Testis (tissue), 5 donors: ENCODE measurements at places on chromosomes 13 and 19.

DNA sequence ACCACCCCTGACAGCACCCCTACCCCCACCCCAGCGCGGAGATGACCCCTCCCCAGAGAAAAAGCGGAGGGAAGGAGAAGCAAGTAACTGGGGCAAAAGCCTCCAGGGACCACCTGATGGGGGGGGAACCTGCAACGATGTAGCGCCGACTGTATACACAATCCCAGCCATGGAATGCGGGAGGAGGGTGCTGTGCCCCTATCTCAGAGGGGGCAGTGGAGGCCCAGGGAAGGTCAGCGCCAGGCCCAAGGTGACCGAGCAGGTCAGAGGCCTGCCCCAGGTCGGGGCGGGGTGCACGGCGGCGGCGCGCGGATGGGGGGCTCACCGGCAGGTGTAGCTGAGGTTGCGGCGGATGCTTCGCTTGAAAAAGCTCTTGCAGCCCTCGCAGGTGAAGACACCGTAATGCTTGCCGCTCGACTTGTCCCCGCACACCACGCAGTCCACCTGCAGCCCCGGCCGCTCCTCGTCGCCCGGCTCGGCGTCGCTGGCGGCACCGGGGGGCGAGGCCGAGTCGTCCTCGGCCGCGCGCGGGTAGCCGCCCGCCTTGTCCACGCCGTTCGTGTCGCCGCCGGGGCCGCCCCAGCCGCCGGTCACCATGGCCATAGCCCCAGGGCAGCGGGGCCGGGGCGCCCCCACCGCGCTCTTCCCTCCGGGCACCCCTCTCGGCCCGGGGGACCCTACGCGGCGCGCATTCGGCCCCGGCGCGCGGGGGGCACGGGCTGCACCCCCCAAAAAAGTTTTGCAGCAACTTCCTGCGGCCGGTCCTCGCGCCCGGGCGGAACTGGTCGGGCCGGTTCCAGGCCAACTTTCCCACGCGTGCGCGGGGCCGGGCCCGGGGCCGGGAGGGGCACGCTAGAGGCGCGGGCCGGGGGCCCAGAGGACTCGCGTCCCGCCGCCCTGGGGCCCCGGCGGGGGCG lies 843 bp downstream of the NR2F6 start:
- no peak for DNase-seq

DNA sequence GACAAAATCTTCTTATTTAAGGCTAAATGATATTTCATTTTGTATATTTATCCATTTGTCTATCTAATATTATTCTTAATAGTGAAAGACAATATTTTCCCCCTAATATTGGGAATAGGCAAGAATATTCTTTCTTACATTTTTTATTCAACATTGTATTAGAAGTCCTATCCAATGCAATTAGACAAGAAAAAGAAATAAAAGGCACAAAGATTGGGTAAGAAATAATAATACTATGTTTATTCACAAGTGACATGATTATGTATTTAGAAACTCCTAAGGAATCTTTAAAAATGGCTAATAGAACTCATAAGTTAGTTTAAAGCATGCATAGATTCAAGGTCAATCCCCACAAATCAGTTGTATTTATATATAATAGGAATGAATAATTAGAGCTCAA lies 11.3 kb upstream of the CRYL1 start:
- no peak for DNase-seq

DNA sequence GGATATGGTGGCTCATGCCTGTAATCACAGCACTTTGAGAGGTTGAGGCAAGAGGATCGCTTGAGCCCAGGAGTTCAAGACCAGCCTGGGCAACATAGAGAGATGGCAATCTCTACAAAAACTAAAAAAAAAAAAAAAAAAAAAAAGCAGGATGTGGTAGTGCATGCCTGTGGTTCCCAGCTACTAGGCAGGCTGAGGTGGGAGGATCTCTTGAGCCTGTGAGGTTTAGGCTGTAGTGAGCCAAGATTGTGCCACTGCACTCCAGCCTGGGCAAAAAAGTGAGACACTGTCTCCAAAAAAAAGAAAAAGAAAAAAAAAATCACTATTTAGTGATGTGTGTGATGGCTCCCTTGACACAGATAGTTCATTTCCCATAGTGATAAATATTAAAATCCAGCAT lies 365.0 kb upstream of the NBEA start:
- no peak for DNase-seq

- DNase-seq, result no peak
These were observed 989 bp upstream of the SACS start for GRCh38 chr13:23434491-23434890.

DNA sequence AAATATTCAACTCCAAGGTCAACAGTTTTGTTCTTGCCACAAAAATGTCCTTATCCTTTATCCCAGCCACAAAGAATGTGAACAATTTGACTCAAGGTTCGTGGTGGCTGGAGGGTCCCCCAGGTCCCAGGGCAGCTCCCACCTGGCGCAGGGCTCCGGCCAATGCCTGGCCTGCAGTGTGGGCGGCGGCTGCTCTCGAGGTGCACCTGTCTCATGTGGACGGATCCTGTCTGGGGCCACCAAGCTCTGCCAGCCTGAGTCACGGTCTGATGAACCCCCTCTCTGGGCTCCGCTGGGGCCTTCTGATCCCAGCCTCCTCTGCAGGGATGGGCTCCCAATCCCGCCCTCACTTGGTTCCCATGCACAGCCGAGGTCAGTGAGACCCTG lies 49.4 kb downstream of the GAS6 start:
- DNase-seq, result no peak

DNA sequence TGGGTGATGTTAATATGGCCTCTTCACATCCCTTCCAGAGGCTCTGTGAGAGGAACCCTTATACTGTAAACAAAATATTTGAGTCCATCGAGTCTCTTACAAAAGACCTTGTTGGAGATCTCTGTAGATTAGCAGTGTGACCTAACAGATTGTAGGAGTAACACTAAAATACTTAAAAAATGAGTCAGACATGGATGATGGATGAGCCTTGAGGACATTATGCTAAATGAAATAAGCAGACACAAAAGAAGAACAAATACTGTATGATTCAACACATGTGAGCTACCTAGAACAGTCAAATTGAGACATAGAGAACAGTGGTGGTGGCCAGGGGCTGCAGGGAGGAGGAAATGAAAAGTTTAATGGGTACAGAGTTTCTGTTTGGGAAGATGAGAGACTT lies 152.2 kb upstream of the UBL3 start:
- no peak for DNase-seq

- no peak for DNase-seq
These were observed 407 bp upstream of the ZNF550 start for GRCh38 chr19:57560049-57560491.

- no peak for DNase-seq
These were observed 887 bp downstream of the CDADC1 start for GRCh38 chr13:49248622-49249002.

DNA sequence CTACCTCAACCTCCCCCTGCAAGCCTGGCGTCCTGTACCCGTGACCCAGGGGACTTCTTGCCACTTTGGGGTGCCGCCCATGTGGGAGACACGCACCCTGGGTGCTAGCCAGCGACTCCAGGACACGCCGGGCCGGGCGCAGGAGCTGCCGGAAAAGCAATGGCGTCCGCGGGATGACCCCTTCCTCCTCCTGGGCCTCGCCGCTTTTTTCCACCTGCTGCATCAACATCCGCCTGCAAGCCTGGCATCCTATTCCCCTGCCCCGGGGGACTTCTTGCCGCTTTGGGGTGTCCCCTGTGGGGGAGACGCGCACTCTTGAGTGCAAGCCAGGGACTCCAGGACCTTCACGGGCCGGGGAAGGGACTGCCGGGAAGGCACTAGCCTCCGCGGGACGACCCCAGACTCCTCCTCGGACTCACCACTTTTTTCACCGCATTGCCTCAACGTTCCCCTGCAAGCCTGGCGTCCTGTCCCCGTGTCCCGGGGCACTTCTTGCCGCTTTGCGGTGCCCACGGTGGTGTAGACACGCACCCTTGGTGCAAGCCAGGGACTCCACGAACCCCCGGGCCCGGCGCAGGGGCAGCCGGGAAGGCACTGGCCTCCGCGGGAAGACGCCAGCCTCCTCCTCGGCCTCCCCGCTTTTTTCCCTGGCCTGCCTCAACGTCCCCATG lies 237.8 kb downstream of the TUBA3C start:
- DNase-seq, result no peak

GRCh38 chr19:45955905-45956608 lies 17.6 kb downstream of the NOVA2 start:
- no peak for DNase-seq

DNA sequence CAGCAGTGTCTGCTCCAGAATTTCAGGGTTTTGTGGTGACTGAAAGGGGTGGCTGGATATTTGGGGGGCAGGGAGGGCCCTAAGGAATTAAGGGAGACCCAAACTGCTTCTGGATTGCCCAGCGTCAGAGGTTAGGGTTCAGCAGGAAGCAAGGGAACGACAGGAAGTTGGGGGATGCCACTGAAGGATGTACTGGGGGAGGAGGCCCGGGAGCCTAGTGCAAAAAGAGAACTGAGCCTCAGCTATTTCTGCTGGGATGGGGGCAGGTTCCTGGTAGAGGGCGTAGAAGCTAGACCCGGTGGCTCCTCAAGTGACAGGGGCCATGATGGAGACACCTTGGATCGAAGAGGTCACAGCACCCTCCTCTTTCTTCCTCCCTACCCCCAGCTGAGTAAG lies 1.1 kb downstream of the CYP2S1 start:
- no peak for DNase-seq

DNA sequence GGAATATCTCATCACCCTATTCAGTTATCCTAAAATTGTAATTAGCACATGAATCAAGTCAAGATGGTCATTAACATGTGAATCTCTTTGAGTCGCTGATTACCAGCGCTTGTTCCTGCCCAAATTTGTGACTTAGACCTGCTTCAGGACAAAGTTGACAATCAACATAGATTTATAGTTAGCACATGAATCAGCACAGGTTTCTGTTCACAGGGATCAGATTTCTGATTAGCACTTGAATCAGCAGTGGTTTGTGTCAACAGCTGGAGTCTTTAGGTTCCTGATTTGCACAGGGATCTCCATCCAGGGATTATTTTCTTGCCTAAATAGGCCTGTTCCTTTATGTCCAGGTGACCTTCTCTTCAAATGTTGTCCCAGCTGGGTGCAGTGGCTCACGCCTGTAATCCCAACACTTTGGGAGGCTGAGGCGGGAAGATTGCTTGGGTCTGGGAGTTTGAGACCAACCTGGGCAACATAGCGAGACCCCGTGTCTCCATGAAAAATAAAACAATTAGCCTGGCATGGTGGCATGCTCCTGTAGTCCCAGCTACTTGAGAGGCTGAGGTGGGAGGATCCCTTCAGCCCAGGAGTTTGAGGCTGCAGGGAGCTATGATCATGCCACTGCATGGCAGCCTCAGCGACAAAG lies 3.8 kb upstream of the LRFN3 start:
- DNase-seq, result no peak

DNA sequence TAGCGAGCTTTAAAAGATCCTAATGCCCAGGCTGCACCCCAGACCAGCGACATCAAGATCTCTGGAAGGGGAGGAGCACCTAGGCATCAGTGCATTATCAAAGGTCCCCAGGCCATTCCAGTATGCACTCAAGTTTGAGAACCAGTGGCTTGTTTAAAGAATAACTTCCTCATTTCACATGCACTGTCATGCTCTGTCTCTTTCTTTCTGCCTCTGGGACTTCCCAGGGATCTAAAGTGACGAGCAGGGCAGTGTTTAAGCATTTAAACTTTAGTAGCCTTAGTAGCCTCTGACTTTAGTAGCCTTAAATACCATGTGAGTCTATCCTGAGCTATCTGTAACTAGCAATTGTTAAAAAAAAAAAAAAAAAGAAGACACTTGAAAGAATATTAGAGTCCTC lies 8.9 kb upstream of the FARP1 start:
- DNase-seq, result no peak

DNA sequence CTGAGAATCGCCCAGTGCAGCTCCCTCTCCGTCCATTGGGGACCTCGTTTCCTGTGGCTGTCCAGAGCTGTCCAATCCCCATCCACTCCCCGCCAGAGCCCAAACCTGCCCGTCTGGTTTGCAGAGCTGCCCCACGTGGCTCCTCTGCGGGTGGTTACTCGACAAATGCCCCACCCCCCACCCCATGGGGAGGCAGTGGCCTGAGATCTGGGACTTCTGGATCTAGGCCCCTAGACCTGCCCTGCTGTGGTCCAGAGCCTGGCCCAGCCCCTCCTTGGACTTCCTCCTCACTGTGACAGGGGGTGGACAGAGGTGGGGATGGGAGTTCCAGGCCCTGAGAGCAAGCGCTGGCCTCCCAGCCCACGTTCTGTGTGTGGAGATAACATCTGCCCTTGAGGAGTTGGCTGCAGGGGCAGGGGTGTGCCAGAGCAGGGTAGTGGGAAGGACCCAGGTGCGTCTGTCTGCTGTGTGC lies 29.1 kb downstream of the PAK4 start:
- no peak for DNase-seq

DNA sequence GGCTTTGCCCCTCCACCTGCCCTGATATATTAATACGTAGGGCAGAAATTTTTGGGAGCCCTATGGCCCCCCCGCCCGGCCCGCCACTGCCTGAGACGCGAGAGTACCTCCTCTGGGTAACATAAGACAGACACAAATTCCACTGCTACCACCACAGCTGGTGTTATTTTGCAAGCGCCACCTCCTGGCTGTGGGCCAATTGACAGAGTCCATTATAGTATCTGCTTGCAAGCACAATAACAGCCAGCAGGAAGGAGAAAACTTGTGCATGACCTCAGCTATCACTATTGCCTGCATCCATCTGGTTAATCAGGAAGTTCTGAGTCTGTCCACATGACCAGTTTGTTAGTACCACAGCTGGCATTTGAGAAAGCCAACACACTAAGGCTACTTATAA lies 25.3 kb upstream of the OR10H2 start:
- DNase-seq, result peak; percentile 65

DNA sequence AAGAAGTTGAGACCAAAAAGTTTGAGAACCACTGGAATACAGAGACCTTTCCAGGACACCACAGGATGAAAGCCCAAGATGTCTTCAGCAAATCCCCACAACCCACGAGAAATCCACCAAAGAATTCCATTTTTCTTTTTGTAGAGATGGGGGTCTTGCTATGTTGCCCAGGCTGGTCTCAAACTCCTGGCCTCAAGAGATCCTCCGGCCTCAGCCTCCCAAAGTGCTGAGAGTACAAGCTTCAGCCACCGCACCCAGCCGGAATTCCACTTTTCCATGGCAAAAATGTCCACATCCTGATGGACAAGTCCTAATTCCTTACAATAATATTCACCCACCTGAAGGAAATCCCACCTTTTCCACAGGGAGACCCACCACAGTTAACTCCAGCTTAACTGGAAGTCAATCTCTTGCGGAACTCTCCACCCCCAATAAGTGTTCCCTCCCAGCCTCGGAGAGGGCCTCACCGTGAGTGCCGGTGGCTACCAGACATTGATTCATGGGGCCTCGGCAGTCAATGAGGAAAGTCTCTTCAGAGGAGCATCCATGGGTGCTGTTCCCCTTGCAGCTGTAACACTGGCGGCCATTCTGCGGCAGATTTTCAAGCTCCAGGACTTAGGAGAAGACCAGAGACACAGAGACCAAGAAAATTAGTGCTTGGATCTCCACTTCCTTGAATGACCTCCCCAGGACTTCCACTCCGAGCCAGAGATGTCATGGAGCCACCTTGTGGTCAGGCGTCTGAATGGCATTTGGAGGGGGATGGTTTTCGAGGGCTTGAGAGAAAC lies 12.3 kb upstream of the CADM4 start:
- DNase-seq, result peak; percentile 74

GRCh38 chr13:112150352-112150751 lies 83.4 kb downstream of the SOX1 start:
- no peak for DNase-seq

GRCh38 chr19:14354445-14354844 lies 26.8 kb upstream of the ADGRE5 start:
- DNase-seq, result no peak
